Stimulated activated CD8-positive, alpha-beta memory T cell treated with anti-CD3 and anti-CD28 coated beads, Interleukin-2, amount 100 ng/mL, for 48 hours (primary cell): ENCODE measurements at places on chromosomes 6 and 20.

DNA sequence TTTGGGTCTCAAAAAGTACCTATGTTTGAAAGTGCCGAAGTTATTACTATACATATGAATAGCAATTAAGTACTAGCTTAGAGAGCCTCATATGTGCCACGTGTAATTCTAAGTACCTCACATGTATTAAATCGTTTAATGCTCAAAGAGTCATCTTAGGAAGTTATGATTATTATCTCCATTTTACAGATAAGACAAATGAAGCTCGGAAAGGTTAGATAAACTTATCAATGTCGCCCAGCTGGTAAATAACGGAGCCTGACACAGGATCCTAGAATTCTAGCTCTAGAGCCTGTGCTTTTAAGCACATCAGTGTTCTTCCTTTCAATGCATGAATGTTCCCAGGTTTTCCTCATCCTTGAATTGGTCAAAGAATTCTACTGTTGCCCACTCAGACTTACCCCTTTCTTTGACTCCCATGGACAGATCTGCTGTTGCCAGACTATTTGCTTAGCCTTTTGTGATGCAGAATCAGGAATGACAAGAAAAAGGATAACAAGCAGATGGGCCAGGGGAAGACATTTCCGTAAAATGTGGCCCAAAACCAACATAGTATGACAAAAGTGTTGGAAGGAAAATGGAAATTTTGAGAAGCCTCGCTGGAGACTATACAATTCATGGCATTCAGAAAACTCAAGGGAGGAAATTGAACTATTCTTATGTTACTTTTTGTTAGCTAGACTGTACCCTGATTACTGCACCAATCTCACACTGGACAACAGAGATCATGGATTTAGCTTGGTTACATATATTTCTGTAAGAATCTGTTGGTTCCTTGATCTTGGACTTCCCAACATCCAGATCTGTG is 237.1 kb upstream of the CITED2 start:
- no peak for DNase-seq

DNA sequence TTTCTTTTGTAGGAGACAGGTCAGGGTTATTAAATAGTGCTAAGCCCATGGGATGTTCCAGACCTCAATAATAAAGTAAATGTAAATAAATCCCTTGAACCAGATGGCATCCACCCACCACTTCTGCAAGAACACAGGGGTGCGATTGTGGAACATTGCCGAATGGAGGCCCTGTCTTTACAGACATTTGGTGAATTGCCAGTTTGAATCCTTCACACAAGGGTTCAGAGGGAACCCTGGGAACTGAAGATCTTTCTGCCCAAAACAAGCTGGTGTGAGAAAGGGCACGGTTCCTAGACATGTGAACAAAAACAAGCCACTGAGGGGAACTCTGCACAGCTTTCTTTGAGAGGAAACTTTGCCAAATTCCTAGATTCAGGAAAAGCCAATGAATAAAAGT is 30.2 kb upstream of the RNF8 start:
- DNase-seq: no peak

- no peak for DNase-seq
Observed at GRCh38 chr20:63247671-63248228, 6.5 kb downstream of the NKAIN4 start.

DNA sequence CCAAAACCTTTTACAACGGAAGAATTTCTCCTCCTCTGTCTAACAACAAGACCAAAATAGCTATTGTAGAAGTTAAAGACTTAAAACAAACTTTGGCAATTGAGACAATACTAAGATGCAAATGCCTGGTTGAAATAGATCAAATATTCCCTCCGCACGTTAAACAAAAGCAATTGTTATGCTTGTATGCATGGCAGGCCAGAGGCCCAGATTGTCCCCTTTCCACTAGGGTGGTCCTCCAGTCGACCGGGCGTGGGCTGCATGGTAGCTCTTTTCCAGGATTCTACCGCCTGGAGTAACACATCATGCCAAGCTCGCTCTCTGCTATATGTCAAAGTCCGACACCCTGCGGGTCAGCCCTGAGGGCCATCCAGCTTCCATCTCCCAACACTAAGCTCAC is 234.7 kb downstream of the RNGTT start:
- no peak for DNase-seq

DNA sequence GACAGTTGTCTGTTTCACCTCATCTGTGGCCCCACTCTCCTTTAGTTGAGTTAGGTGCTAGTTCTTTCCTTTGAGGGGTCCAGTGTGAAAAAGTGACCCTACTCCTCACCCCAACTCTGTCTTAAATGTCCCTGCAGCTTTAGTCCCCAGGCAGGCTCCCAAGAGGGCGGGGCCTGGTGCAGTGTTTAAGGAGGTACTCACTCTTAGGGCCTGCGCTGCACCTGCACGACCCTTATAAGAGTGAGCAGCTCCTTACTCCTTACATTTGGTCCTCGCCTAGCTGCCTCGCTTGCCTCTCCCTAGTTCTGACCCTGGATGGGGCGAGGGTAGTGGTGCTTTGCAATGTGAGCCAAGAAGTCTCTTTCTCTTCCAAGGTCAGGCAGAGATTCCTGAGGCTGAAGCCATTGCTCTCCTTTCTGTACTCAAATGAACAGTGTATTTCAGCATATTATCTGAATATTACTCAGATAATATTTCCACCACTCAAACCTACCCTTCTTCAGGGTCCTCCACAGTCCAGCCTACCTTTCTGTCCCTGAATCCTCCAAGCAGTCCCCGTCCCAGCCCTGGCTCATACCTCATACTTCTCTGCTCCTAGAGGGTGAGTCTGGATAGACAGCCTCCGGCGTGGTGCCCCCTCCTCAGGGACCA is 11.9 kb upstream of the VEGFA start:
- DNase-seq: no peak

- DNase-seq: no peak
Observed at GRCh38 chr6:110356778-110357177, 1.4 kb downstream of the METTL24 start.

GRCh38 chr6:44935693-44936300 is 392.3 kb upstream of the RUNX2 start:
- no peak for DNase-seq

- no peak for DNase-seq
Observed at GRCh38 chr20:34485068-34485634, 31.1 kb upstream of the DYNLRB1 start.

DNA sequence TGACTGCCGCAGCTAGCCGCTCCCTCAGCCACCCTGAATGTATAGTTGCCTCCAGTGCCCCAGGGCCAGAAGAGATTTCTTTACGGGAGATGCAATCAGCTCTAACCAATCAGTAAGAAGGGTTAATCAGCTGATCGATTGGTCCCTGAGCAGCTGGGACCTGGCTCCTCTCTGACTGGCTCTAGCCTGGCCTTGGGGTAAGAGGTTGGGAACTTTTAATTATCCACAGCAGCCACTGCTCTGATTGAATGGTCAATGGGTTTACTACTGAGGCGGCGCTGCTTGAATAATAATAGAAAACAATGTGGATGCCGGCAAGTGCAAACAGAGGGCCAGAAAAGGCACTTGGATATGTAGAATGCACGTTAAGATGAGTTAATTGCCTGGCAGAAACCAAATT is 99.8 kb downstream of the TFAP2A start:
- no peak for DNase-seq

DNA sequence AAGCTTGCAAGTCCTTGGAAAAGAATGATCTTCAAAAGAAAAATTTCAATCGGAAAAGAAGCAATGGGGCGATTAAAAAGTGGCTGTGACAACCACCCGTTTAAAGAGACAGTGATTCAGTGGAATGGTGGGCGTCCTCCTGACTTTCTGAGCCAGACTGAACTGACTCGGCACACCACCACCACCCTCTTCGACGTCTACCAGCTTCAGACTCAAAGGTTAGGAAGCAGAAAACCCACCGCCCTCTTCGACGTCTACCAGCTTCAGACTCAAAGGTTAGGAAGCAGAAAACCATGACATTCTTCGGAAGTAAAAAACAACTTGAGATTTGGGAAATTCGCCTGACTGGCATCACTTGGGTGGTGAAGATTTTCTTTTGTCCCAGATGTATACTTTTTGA is 28.3 kb upstream of the IRF4 start:
- DNase-seq: no peak

GRCh38 chr6:9783567-9783966 is 631.3 kb downstream of the TFAP2A start:
- no peak for DNase-seq

DNA sequence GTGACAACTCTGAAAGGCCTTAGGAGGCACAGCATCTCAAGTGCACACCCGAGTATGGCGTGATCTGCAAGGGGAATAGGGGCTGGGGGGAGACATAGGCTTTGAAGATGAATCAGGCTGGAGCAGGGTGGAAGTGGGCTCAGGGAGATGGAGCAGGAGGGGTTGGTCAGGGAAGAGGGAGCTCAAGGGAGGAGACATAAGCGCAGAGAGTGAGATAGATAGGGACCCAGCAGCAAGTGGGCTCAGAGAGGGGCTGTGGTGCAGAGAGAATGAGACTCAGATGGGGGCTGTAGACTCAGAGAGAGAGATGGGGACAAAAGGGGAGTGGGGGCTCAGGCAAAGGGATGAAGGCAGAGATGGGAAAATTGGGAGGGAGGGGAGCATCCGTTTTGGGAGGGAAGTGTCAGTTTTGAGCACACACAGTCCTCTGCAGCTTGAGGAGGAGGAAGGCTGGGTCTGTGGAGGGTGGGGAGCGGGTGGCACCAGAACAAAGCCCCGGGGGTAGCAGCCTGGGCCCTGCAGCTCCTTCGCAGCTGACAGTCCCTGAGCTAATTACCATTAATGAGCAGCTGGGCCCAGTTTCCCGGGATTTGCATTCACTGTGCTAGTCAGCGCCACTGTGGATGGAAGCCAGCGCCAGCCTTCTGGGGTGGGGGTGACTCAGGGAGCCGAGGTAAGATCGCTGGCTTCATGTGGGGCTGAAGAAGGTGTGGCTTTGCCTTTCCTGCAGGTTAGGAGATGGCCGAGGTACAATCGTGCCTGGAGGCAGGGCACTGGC is 18.7 kb downstream of the SRXN1 start:
- DNase-seq: no peak

GRCh38 chr6:152094276-152094675 is 286.8 kb downstream of the ESR1 start:
- DNase-seq: no peak

DNA sequence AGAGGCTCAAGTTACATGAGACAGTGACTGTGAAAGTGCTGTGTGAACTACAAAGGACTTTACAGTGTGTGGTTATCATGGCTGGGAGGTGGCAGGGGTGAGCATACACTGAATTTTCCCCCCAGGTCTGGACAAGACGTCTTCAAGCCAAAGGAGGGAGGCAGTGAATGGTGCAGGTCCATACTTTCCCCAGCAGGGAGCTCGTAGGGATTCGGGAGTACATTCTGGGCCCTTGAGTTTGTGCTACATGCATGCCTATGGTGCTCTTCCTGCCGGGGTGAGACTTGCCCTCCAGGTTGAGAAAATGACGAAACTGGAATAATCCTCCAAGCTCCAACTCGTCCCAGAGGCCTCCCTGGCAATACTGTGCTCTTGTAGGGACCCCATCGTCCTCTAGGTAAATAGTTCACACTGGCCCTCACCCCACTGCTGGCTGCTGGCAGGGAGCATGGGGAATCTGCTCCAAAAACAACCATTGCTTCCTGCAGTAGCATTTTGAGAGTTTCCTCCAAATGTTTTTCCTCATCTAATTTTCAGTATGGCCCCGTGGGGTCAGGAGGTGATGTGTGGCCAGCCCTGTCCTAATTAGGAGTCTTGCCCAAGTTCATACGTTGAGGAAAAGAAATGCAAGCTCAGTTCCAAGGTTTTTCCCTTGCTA is 57.6 kb downstream of the ZNF831 start:
- DNase-seq: no peak

DNA sequence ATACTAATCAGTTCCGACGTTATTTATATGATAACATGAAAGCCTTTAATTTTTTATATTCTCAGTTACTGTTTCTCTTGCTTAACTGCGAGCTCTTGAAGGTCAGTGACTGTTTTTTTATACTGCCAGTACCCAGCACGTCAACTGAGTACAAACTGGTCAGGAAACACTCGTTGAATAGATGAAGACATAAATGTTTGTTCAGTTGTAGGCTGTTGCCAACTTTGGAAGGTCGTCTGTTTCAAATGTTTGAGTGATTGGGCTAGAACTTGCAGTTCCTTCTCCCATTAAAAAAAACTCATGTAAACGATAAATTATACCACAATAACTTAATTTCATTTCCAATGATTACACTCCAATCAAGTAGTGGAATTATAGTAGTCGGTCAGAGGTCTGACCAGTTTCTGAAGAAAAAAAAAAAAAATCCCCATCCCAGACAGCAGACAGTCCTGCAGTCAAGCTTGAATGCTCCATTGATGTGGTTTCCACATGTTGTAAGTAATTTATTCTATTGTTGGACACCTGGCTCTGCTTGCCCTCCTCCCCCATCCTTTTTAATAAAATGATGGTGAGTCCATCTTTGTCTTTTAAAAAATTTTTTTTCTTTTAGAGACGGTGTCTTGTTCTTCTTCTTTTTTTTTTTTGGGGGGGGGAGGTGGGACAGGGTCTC is 81.1 kb downstream of the SASH1 start:
- no peak for DNase-seq

DNA sequence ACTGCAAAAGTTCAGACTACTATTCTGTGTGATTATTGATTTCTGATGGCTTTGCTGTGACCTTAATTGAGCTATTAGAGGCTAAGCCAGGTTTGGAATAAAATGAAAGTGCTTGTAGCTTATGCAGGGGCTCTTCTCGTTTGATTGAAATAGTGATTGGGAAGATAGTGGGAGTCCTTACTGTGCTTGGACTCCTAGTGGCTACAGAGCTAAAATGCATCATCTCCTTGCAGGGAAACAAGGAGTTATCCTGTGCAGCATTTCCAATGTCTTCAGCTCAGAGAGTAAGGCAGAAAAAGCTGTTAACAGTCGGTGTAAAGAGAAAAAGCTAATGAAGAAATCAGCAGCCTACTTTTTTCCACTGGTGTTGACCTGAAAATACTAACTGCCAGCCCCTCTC is 173.5 kb downstream of the SLC35F1 start:
- no peak for DNase-seq

GRCh38 chr6:35776364-35777215 is at the start of gene CLPSL2:
CLPSL2 (plus strand) TSS chr6:35776598; CDS start chr6:35776619, 21 bp downstream.
- DNase-seq: no peak

DNA sequence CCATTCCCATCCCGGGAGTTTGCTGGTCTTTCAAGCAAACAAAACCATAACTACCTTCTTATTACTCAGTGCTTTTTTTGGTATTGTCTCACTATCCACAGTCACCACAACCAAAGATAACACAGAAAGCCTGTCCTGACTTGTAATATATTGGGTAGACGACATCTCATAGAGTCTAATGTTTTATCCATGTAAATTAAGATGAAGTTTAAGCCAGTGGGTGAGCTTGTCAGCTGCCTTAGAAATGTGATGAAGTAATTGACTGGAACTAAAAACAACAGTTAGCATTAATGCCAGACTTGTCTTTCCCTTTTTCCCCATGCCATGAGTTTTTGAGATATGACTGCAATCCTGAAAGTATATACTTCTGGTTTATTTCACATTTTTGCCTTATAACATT is 282.7 kb upstream of the PRDM1 start:
- DNase-seq: no peak

DNA sequence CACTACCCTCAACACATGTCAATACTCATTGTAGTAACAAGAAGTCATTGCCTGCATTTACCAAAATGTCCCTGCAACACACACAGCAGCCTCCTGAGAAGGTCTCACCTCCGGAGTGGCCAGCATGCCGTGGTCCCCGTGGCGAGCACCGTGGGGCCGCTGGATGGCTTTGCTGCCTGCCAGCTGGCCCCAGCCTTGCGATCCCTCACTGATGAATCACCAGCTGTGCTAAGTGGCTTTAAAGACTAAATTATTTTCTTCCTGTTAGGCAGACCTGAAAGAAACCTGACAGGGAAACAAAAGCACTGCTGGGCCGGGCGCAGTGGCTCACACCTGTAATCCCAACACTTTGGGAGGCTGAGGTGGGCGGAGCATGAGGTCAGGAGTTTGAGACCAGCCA is 306.7 kb downstream of the CDH4 start:
- DNase-seq: no peak
